Activated CD4-positive, alpha-beta memory T cell treated with anti-CD3 and anti-CD28 coated beads, Interleukin-2, amount 10 ng/mL, durations not matched to agents 7 days and 5 days (primary cell): ENCODE measurements at places on chromosomes 4 and X. TPM values are rescaled to one million over a fixed set of nuclear protein-coding genes. Genes with fewer than 3 reads are reported as not detected.

POF1B gene
- total RNA-seq, result 0.33 TPM

GRCh38 chrX:131572372-131573014 lies 28.6 kb downstream of the OR13H1 start:
- DNase-seq, result no peak

GRCh38 chr4:150818661-150819060 lies 196.4 kb downstream of the LRBA start:
- DNase-seq, result no peak

GRCh38 chr4:79638735-79639134 lies 230.7 kb upstream of the GK2 start:
- DNase-seq, result no peak

DNA sequence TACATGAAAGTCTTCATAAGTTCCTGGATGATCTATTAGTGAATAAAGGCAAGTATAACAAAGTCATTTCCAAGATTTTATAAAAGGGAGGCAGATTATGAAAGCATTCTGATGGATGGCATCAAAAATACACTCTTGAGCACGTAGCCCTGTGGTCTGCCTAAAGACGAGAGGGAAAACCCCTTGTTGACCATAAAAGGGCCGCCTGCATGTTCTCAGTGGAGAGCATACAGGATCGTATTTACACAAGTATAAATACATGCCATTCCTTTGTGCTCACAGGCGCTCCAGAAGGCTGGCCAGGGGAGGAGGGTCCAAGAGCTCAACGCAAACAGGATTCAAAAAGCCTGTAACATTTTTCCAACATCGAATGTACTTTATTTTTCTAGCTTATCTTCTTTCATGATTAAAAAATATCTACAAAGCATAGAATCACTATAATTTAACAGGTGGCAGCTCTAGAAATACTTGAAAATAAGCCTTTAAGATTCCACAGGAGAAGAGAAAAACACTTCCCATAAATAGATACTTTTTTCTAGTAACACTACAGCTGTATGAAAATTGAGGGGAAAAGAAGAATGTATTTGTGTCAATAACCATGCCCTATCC lies 29.6 kb downstream of the PDGFC start:
- DNase-seq, result no peak

GRCh38 chrX:4206941-4207340 lies 493.5 kb upstream of the PRKX start:
- no peak for DNase-seq

DNA sequence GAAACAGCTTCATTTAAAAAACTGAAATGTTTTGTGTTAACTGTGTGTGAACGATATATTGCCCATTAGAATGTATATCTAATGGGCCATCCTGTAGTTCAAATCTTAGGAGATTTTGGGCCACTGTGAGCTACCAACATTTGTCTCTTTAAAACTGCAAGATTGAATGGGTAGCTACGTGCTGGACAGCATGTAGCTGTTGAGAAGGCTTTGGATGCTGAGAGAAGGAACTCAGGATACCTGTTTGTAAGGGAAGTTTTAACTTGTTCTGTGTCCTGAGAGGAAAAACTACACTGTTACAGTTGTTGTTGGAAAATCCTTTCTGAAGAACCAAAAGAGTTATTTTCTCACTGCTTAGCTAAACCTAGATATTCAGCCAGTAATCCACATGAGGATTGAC lies 45.9 kb downstream of the PDLIM5 start:
- no peak for DNase-seq
